ENCODE measurements at places on chromosomes 16 and 17.

GRCh38 chr16:57999366-57999970, 1.0 kb downstream of the ZNF319 start:
- DNase-seq, result no peak

GRCh38 chr17:58447039-58447975, 30.0 kb upstream of the RNF43 start:
- peak; percentile 88 for DNase-seq

DNA sequence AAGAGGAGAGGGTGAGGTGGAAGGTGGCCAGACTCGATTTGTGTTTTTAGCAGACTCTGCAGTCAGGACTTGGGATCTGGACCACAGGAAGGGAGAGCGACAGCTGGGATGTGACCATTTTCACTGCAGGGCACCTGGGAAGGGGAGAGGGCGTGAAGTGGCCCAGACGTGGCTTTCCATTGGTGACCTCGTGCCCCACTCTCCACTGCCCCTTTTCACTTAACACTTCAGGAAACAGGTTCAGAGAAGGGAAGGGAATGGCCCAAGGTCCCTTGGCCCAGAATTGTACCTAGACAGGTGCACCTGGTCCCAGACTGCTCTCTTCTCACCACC, 22.9 kb upstream of the MPRIP start:
- no peak for DNase-seq

DNA sequence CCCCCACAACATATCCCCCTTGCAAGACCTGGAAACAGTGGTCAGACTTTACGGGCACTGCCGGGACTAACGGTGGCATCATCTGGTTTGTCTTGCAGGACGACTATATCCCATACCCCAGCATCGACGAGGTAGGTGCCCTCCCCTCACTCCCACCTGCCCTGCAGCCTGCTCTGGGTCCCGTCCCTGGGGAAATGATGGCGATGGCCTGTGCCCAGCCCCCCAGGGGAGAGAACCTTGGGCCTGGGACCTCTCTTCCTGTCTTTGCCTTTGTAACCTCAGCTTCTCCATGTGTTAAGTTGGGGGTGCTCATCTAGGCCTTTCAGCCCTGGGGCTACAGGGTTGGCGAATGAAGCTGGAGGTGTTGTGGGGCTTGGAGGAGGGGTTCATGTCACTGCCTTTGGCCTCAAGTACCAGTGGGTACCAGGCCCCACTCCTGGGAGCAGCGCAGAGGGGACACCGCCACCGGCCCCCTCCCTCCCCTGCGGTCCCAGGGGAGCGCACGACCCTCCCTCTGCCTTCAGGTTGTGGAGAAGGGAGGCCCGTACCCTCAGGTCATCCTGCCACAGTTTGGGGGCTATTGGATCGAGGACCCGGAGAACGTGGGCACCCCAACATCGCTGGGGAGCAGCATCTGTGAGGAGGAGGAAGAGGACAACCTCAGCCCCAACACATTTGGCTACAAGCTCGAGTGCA, 99.9 kb downstream of the OR1D5 start:
- no peak for DNase-seq

GRCh38 chr16:8032406-8032805, 557.9 kb downstream of the TMEM114 start:
- no peak for DNase-seq

GRCh38 chr16:62752854-62753253, 716.6 kb upstream of the CDH8 start:
- peak; percentile 92 for DNase-seq

DNA sequence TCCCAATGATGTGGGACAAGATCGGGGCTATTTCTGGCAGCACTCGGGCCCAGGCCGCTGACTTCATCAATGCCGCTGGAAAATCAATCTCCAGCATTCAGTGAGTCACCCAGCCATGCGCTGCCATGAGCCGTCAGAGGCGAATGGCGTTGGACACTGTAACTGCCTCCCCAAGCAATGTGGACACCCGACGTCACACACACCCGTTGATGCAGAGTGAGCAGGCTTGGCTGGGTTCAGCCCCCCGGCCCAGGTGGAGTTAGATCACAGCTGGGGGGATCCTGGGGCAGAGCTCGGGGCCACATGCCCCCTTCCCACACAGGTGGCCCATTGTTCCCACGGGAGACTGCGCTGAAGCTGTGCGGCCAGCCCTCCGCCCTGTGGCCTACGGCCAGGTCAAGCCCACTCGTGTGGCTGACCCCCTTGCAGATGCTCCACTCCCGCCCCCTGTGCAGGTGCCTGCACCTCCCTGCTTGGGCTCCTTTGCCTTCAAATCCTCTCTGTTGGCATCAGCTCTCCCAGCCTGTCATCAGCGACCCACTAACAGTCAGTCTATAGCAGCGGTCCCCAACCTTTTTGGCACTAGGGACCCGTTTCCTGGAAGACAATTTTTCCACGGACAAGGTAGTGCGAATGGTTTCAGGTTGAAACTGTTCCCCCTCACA, 89.9 kb downstream of the TBC1D16 start:
- no peak for DNase-seq

GRCh38 chr16:12542818-12543699, 260.6 kb downstream of the CPPED1 start:
- DNase-seq, result no peak

Data from NCI-H69 (cell line).